Testis (tissue), 5 donors: ENCODE measurements at places on chromosomes 11 and 22.

DNA sequence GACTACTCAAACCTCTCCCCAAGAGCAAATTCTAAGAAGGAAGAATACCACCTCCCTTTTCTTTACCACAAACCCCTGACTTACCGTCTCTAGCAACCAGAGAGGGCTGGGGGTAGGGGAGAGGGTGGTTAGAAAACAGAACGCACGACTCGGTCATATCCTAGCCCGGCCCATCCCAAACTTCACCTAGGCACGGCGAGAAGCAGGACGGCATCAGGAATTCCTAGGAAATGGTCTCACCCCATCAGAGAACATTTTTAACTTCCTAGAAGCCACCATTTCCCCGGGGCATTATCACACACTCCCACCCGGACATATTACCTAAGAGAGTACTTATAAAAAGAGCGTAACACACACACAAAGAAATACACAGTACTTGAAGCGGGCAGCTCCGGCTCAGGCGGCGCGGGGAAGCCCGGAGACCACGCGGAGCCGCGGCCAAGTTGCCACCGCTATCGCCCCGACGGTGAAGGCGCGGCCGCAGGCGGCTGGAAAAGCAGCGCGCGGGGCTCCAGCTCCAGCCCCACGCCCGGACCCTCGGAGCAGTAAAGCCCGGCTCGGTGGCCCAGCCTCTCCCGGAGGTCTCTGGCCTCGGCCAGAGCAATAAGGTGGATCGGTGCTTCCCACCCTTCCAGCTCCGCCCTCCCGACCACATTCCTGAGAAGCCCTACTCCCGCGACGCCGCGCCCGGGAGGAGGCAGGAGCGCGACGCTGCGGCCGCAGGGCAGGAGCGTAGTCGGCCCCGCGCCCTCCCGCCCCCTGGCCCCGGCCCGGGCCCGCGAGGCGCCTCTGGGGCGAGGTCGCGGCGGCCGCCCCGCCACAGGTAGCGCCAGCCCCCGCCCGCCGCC lies 878 bp downstream of the RRAS2 start:
- no peaks in the 10 kb centered on the region for H3K27me3 ChIP-seq
- H3K27ac ChIP-seq: peak overlapping the region; percentile 70
- DNase-seq: peak; percentile 43
- H3K4me1 ChIP-seq: no peaks in the 10 kb centered on the region
- H3K4me3 ChIP-seq: peak overlapping the region; percentile 86

DNA sequence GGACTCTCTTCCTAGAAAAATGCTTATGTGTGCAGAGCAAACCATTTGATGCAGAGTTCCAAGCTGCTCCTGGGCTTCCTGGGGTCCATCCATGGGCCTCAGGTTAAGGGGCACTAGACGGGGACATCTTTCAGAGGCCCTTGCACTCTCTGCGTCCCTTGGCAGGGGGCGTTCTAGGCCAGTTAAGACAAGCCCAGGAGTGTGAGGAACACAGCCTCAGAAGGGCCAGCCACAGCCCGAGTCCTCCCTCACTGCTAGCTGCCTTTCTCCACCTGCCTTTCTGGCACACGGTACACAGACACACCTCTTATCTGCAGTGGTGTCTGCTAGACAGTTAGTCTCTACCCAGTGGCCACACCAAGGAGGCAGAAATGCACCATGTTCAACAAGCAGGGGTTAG lies 18.0 kb upstream of the BID start:
- no peaks in the 10 kb centered on the region for H3K27me3 ChIP-seq
- no peaks in the 10 kb centered on the region for H3K4me1 ChIP-seq
- no peak overlapping the region for H3K27ac ChIP-seq
- no peaks in the 10 kb centered on the region for H3K36me3 ChIP-seq
- DNase-seq: no peak

- no peaks in the 10 kb centered on the region for H3K4me1 ChIP-seq
- no peak for DNase-seq
- H3K4me3 ChIP-seq: no peak overlapping the region
- no peaks in the 10 kb centered on the region for H3K36me3 ChIP-seq
- no peaks in the 10 kb centered on the region for H3K27me3 ChIP-seq
Measured at GRCh38 chr11:83152264-83152663, 4.7 kb upstream of the PCF11 start.

GRCh38 chr22:24104307-24105012 lies 76.8 kb upstream of the SUSD2 start:
- no peaks in the 10 kb centered on the region for H3K27me3 ChIP-seq
- H3K4me3 ChIP-seq: no peak overlapping the region
- DNase-seq: no peak
- peaks cover 17% of the 10 kb centered on the region for H3K4me1 ChIP-seq
- H3K36me3 ChIP-seq: no peaks in the 10 kb centered on the region
- peak overlapping the region; percentile 23 for H3K27ac ChIP-seq

GRCh38 chr11:76897233-76897632 lies 36.5 kb downstream of the ACER3 start:
- H3K4me3 ChIP-seq: no peak overlapping the region
- DNase-seq: no peak
- no peaks in the 10 kb centered on the region for H3K27me3 ChIP-seq
- no peaks in the 10 kb centered on the region for H3K4me1 ChIP-seq

- no peaks in the 10 kb centered on the region for H3K36me3 ChIP-seq
- no peaks in the 10 kb centered on the region for H3K27me3 ChIP-seq
- DNase-seq: no peak
- no peak overlapping the region for H3K27ac ChIP-seq
- no peak overlapping the region for H3K4me3 ChIP-seq
- no peaks in the 10 kb centered on the region for H3K4me1 ChIP-seq
Measured at GRCh38 chr11:103370076-103370475, 260.9 kb downstream of the DYNC2H1 start.
